ENCODE measurements at places on chromosomes 3 and 15.

DNA sequence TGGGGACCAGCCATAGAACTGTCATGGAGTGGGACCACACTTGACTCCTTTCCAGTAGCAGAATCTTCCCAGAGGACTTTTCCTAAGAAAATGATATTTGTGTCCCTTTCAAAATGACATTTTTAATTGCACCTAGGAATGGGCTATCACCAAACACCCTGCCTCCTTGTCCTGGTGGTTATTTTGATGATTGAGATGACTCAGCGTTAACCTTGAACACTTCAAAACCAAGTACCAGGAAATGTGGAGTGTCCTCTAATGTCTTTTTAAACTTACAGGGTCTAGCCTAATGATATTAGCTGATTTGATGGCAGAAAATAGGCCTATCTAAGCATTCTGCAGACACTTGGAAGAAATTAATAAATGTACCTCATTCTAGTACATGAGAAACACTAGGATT is 90.7 kb downstream of the HHLA2 start:
- DNase-seq, result no peak

- no peak for DNase-seq
These were observed 32.0 kb downstream of the FOXL2 start for GRCh38 chr3:138914870-138915502.

GRCh38 chr3:117322866-117323265 is 613.3 kb downstream of the TUSC7 start:
- no peak for DNase-seq

- no peak for DNase-seq
These were observed 53.3 kb downstream of the TIPARP start for GRCh38 chr3:156727519-156728205.

GRCh38 chr3:175502155-175502554 is 643.0 kb downstream of the NAALADL2 start:
- DNase-seq, result no peak

- DNase-seq, result no peak
These were observed 1.0 kb upstream of the SLTM start for GRCh38 chr15:58934521-58934920.

GRCh38 chr3:107938143-107938542 is 152.7 kb downstream of the CD47 start:
- DNase-seq, result no peak

DNA sequence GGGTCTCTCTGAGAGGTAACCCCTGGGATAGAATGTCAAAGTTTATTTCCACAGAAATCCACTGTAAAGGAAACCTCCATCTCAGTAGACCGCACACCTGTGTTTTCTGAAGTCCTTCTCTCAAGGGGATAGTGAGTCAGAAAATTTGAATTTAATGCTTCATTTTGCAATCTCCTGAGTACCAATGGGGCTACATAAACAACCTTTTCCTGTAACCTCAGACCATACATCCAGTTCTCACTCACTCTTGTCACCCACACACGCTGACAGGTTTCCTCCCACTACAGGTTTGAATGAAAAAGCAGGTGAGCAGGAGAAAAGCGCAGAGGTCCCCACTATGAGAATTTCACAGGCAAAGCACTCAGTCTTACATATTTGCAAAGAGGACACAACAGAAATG is 165.3 kb upstream of the MCTP2 start:
- no peak for DNase-seq

- no peak for DNase-seq
These were observed 109.3 kb downstream of the NEO1 start for GRCh38 chr15:73161546-73161945.

DNA sequence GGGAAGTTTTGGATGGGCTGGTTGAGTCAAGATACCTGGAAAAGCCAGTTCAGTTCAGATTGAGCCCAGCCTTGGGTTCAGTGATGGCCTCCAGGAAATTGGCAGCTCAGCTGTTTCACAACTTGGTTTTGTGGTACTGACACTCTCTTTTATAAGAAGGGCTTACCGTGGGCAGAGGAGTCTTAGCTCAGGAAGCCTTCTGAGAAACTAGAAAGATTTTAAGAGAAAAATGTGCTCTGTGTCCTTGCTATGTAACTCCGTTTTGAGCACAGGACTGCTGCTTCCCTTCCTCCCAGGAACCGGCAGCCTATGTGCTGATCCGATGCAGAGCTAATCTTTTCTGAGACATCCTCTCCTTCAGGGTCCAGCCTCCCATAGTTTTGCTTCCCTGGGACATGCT is 46.6 kb upstream of the RASGRP1 start:
- no peak for DNase-seq

GRCh38 chr15:41512512-41512939 is 1.1 kb downstream of the LTK start:
- no peak for DNase-seq

DNA sequence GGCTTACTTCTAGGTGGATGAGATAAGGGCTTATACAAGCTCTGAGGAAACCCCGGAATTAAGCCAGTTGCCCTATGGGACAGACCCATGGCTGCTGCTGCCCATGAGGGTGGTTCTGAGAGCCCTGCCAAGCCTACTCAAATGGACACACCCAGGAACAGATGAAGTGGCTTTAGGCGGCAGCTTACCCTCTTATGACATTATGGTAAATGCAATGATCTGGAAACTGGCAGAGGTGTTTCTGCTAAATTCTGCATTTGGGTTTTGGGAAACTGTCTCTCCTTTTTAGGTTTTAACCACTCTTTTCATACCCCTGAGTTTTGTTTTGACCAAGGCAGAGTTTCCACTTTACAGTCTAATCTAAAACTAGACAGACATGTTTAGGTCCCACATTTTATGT is 9.0 kb upstream of the ZBED2 start:
- no peak for DNase-seq

DNA sequence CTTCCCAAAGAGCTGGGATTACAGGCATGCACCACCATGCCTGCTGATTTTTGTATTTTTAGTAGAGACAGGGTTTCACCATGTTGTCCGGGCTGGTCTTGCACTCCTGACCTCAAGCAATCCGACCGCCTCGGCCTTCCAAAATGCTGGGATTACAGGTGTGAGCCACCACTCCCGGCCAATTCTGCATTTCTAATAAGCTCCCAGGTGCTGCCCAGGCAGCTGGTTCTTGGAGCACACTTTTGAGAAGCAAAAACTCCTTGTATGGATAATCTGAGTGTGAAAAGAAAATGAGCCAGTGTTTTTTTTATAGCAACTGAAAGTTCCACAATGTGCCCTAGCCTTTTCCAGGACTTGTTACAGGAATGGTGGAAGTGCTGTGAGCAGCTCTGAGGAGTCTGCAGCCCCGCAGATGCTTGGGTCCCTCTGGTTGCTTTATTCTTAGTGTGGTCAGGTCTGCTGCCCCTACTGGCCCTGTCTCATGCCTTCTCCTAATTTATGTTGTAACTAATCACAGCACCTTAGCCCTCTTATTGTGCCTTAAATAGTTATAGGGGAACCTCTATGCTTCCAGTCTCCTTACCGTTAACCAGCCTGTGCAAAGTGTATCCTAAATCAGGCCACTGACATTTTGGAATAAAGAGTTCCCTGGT is 13.5 kb upstream of the KCNAB1 start:
- no peak for DNase-seq

- DNase-seq, result peak; percentile 79
These were observed 1.2 kb downstream of the EIF1B start for GRCh38 chr3:40310705-40311104.

GRCh38 chr15:40344631-40345120 is 3.9 kb upstream of the CCDC9B start:
- no peak for DNase-seq

- no peak for DNase-seq
These were observed 387 bp upstream of the VPS33B start for GRCh38 chr15:91022832-91023129.

GRCh38 chr15:85099195-85099803 is 117.6 kb downstream of the PDE8A start:
- no peak for DNase-seq

GRCh38 chr3:197103766-197104165 is 74.1 kb upstream of the MELTF start:
- DNase-seq, result no peak

DNA sequence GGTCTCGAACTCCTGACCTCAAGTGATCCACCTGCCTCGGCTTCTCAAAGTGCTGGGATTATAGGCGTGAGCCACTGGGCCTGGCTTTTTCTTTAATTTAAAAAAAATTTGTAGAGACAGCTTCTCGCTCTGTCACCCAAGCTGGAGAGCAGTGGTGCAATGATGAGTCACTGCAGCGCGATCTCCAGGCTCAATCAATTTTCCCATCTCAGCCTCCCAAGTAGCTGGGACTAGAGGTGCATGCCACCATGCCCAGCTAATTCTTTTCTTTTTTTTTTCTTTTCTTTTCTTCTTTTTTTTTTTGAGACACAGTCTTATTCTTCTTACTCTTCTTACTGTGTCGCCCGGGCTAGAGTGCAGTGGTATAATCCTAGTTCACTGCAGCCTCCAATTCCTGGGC is 19.8 kb downstream of the TUBGCP4 start:
- no peak for DNase-seq

- DNase-seq, result no peak
These were observed 49.5 kb downstream of the ABTB1 start for GRCh38 chr3:127722091-127722784.

GRCh38 chr15:100713163-100713867 is 110.9 kb downstream of the ASB7 start:
- no peak for DNase-seq

DNA sequence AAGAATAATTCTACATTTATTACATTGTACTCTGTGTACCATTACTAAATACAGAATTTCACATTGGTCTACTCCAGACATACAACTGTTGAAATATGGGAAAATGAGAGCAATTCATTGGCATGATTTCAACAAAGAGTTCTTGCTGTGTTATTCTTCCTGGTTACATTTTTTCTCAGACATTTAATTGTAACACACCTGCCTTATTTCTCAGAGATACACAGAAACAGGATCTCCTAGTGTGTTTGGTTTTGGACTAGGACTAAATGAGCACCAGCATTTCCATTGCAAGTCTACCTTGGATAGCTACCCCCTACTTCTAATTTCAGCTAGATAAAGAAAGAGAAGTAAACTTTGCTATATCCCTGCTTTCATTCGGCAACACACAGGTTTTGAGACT is 274.3 kb upstream of the CNTN4 start:
- peak; percentile 33 for DNase-seq

DNA sequence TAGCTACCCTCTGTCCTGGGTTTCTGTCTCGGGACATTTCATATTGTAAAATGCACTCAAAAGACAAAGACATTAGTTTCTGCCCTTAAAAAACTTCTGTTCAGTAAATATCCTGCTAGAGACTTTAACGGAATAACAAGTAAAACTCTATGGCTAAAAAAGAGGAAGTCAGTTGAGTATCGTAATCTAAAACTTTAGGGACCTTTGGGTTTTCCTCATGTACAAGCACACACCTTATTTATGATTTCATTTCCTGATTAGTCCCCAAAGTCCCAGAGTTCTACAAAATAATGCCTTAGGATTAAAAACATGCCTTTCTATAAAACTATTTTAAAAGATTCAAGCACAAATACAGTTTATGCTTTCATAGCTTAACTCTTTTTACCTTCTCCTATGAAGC is 585.9 kb downstream of the UNC13C start:
- no peak for DNase-seq

GRCh38 chr3:84759361-84759760 is 199.4 kb upstream of the CADM2 start:
- no peak for DNase-seq

GRCh38 chr3:125349556-125350165 is 25.5 kb downstream of the ZNF148 start:
- DNase-seq, result no peak

DNA sequence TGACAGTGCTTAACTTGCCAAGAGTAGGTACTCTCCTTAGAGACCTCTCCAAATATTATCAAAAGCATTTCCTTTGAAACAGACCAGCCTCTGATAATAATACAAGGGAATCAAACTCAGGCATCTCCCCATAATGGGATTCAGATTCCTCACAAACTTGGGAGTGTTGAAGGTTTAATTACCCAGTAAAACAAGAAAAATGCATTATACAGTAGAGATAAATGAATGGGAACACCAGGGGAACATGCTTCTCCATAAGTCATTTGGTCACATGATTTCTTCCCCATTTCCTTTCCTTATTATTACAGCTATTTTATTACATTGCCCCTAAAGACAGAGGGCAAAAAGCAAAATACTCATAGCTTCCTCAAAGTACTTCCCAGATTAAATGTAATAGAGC is 325.0 kb upstream of the CDIN1 start:
- DNase-seq, result no peak

GRCh38 chr3:43389388-43390254 is 103.3 kb downstream of the SNRK start:
- no peak for DNase-seq

DNA sequence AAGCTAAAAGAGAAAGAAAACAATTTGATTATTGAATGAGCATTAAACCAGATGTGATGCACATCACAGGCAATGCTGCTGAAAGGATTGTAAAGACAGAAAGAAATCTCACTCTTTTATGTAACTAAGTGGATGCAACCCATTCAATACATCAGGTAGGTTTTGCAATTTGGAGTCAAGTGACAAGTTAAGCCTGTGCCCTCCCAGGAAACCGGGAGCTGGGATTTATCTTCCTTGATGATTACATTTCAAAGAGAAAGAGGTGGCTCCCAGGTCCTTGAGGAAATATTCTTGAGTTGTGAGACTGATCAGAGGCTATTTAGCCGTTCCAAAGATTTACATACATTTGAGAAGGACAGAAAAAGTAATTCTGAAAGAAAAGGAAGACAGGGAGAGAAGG is 219.0 kb upstream of the PROK2 start:
- DNase-seq, result no peak

DNA sequence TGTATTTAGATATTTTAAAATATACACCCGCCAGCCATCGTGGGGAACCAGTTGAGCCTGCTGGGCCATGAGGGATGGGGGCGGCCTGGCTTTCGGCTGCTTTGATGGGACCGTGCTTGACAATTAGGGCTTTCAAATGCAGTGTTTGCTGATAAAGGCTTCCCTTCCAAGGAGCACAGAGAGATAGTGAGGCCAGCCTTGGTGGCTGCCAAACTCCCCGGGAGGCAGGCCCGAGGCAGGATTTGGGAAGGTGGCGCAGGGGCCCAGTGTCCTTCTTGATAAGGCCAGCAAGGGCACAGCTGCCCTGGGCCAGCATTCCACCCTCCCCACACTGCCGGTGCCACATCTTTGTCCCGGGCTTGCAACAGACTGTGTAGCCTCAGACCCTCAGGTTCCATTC is 75.6 kb downstream of the LINGO1 start:
- no peak for DNase-seq

- DNase-seq, result no peak
These were observed 20.9 kb downstream of the HDAC11 start for GRCh38 chr3:13501056-13501455.

DNA sequence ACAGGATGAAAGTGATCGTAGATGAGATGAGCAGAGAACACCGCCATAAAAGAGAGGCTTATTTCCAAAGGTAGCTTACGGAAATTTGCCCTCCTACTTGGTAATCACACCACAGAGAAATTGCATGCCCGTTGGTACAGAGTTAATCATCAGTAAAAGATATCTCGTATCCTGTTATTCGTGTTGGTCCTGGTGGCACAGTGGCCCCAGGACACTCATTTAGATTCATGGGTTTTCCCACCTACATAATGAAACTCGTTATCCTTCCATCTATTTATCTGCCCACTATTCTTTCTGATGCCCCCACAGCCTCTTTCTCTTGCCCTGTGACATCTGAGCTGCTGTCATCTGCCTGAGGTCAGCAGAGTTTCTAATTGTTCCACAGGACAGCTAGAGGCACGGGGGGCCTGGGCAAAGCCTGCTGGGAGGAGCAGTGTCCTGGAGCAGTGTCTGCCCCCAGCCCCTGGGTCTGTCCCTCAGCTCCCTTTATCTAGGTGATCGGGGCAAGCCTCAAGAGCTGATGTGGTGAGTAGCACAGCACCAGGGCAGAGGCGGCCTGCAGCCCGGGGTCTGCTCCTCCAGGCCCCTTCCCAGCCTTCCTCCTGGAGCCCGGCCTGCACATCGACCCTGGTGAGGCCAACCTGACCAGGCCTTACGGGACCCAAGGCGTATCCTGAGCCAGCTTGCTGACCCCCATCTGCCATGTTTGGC is 42.2 kb downstream of the PXYLP1 start:
- DNase-seq, result no peak

Data from spinal cord (tissue), 10 donors.